ENCODE measurements at places on chromosomes 11 and 22.

DNA sequence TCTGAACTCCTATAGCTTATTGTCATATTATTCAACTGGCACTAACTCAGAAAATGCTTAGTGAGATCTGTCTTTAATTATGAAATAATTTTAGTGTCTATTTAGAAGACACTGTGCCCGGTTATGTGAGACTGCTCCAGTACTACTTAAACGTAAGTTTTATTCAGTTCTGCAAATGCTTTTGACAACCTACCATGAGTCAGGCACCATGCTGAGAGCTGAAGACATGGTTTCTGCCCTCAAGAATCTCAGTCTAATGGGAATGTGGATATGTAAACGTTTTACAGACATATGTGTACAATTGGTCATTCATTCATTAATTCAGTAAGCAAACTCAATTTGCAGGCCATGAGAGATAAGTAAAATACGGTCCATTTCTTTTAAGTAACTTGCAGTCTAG, 40.0 kb downstream of the DCUN1D5 start:
- DNase-seq = no peak

GRCh38 chr11:61753672-61754071, 1.2 kb downstream of the MYRF start:
- DNase-seq = no peak

DNA sequence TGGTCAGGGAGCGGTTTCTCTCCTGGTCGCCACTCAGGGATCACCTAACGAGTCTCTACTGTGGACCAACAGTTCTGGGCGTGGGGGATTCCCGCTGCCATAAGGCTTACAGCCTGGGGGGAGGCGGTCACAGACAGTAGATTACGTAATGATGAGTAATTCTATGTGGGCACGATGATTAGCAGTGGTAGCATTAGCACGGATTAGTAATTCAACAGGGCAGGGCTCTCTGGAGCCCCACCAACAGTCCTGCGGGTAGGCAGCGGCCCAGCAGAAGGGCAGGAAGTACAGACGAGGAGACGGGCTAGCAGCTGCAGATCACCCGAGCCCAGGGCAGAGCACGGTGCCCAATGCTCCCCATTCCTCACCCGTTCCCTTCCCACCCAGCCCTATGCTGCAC, 3.6 kb downstream of the SHISAL1 start:
- no peak for DNase-seq

DNA sequence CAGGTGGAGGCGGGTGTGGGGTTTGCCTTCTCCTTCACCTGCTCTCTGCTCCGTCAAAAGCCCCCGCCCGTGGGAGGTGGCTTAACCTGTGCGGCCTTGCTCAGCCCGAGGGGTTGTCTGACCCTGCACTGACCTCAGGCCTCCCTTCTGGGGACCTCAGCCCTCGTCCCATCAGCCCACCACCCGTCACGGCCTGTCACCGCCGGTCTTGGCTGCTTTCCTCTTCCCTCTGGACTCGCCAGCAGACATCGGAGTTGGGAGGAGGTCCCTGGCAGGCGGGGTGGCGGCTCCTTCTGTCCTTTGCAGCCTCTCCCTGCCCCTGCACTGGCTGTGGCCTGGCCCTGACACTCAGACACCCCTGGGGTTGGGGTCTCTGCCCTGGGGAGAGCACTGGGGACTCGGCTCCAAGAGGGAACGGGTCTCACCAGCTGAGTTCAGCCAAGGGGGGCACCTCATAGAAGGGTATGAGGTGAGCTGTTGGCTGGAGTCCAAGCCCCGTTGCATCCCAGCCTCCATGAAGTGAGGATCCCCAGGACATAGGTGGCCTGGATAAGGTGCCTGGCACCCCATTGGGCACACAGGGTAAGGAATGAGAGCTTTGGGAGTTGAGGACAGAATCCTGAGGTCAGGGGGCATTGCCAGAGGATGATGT, 999.6 kb downstream of the BRD1 start:
- DNase-seq = no peak

GRCh38 chr22:44884562-44884961, 125.2 kb downstream of the PHF21B start:
- DNase-seq = no peak

GRCh38 chr11:27701355-27702105, 1.3 kb upstream of the BDNF start:
- DNase-seq = no peak

DNA sequence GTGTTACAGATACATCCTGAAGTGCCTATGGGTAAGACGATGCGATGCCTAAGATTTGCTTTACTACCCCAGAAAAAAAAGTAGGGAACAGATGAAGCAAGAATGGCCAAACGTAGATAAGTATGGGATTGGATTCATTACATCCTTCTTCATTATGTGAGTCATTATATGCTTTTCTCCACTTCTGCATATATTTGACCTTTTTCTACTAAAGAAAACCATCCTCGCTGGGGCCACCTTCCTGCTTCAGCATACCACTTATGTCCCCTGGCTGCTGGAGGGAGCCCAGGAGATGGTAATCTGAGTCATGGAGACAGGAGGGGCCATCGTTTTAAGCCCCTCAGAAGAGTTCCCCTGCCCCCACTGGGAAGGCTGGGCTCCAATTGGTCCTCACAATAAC, 14.4 kb upstream of the KLHL35 start:
- DNase-seq = no peak

- no peak for DNase-seq
Observed at GRCh38 chr11:121483805-121484480, 31.2 kb upstream of the SORL1-AS1 start.

GRCh38 chr11:469684-470560, 19.8 kb downstream of the PTDSS2 start:
- DNase-seq = no peak

DNA sequence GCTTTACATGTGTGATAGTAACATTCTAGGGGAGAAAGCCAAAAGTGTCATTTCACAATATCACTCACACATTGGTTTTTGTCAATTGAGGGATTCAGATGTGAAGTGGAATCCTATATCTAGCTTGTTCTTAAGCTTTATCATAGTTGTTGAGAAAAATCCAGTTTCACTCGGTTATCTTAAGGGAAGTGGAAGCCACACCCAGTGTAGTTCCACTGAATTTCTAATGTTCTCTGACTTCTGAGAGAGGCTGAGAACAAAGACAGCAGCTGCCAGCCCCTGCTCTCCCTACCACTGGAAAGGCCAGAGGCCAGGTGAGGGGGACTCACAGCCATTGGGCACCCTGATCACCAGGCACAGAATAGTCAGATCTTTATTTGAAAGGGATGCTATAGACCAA, 53.7 kb downstream of the THAP12 start:
- DNase-seq = no peak

DNA sequence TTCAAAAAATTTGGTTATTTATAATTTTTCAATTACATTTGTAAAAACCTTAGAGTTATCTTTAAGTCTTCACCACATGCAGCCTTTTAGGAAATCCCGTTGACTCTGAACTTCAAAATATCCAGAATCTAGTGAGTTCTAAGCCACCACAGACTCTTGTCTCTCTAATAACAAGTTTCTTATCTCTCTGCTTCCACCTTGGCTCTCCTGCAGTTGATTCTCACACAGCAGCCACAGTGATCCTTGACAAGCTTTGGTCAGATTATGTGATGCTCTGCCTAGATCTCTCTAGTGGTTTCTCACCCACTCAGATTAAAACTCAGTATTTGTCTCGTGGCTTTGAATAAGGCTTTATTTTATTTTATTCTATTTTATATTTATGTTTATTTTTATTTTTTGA, 8.6 kb downstream of the HSD17B12 start:
- DNase-seq = no peak

DNA sequence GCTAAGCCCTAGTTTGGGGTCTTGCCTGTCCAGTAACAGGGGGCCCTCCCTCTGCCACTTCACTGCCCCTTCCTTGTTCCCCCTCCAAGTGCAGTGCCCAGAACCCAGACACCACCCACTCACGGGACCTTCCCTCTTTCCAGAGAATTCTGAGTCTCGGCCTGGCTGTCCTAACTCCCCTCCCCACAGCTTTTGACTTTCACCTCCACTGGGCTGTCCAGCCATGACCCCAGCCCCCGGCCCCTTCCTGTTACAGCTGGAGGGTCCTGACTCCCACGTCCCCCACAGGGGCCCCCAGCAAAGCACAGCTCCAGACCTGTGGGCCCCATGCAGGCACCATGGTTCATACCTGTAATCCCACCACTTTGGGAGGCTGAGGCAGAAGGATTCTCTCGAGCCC, 71.5 kb downstream of the BRD1 start:
- DNase-seq = no peak

GRCh38 chr22:25485626-25486545, 78.6 kb upstream of the GRK3 start:
- DNase-seq = no peak

DNA sequence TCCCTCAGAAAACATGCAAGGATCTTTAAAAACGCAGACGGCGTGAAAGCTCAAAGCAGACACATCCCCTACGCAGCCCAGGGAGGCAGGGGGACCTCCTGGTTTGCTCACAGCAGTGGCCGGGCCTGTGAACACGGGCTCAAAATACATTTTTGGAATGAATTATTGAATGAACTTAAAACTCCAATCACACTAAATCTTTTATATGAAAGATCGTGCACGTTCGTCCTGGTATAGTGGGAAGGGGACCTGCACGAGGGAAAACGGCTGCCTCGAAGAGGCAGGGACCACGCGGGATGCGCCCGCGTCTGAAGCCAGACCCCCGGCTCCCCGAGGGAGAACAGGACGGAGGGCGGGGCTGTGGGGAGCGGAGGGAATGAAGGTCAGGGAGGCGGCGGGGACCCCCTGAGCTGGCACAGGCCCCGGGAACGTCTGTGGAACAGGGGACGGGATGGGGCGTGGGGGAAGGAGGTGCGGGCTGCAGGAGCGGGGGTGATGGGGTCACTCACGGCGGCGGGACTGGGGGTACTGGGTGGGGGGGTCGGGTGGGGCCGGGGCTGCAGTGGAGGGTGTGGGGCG, 1.3 kb upstream of the PANX2 start:
- no peak for DNase-seq

DNA sequence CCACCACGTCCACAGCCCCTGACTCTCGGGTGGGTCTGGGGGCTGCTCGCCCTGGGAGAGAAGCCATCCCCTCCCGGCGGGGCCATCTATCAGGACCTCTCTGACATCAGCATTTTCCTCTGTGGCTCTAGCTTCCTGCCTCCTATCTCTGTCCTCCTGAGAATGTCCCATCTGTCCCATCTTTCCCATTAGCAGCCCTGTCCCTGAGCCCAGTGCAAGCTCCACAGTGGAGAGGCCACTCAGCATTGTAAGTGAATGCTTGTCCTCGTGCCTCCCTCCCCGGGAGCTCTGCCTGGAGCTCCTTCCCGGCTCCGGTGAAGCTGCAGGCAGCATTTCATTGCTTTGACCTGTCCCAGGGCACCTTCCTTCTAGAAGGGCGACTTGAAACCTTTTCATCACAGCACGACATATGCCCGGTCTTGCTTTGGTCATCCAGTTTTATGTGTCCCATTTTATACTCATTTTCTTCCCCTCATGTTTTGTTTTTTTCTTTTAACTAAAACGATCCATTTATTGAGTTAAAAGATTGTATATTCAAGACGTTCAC, 49.7 kb downstream of the RTN4R start:
- DNase-seq = no peak

DNA sequence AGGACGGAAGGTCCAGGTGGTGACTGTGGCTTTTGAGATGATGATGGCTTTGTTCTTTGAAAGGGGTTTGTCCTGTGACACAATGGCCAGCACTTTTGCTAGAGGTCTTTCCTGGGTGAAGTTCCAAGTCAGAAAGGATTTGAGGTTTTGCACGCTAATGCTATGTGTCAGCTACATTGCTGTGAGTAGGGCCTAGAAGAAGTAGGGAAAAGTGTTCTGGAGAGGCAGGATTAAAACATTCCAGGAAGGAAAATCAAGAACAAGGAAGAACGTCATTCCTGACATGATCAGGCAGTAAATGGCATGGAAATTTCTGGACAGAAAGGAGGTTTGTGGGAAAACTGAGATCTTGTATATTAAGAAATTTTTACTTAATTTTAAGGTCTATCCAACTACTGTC, 290.7 kb downstream of the NTM start:
- DNase-seq = no peak

- no peak for DNase-seq
Observed at GRCh38 chr11:133576351-133576750, 44.0 kb upstream of the OPCML start.

GRCh38 chr11:106551744-106552673, 466.3 kb downstream of the GUCY1A2 start:
- no peak for DNase-seq

GRCh38 chr11:14538926-14539554, 18.9 kb upstream of the PSMA1 start:
- no peak for DNase-seq

- DNase-seq = no peak
Observed at GRCh38 chr11:5364214-5364613, 12.9 kb downstream of the OR51B6 start.

GRCh38 chr11:120123946-120124345, 14.0 kb downstream of the TRIM29 start:
- no peak for DNase-seq

- no peak for DNase-seq
Observed at GRCh38 chr11:115496892-115497291, 7.3 kb downstream of the CADM1 start.

DNA sequence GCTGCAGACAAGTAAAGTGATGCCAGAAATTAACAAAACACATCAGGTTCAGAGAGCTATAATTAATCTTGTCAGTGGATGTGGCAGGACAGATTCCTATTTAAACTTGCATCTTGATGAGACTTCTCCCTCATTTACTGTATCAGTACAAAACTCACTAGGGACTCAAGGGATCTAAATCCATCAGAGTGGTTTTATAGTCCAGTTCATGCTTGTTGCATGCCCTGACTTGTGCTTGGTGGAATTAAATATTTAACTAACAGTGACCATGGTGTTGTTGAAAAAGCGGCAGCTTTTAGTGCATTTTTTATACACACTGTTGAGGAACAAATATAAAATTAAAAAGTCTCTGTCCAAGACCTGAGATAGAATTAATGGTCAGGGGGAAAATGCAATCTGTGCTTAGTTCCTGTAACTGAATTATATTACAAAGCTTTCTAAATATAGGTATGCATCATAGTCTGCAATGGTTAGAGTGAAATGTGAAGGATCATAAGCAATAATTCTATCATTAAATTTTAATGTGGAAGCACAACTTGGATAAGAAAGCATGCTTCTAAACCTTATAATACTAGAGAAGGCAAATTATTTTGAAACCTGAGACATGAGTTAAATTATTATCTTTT, 1475.5 kb upstream of the TENM4 start:
- no peak for DNase-seq

DNA sequence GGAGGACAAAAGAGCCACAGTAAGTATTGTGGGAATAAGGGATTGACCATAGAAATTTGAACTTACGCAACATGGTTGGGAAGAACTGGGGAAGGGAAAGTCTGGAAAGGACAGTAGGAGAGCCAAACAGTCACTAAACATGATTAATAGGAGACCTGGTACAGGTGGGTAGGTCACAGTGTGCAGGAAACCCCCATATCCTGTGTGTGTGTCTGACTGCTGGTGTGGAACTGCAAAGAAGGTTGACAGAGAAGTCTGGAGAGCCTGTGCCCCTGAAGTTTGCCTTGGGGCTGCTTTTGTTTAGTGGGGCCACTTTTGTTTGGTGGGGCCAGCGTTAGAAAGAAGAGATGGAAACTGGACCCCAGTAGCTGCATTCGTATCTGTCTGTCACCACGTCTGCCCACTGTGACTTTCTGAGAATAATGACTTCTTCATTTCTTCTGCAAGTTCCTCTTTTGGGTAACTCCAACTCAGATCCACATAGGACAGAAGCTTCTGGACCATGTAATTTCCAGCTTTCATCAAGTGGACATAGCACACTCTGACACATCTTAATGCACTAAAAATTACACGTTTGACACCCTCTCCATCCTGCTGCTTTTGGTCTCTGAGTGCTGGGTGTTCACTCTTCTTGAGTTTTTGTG, 126.8 kb upstream of the RAG2 start:
- DNase-seq = no peak

All from stimulated activated CD4-positive, alpha-beta T cell treated with anti-CD3 and anti-CD28 coated beads, Interleukin-1b, Interleukin-23, amount 100 ng/mL, for 1 hour (primary cell).